ENCODE measurements at places on chromosomes 1 and 21.

DNA sequence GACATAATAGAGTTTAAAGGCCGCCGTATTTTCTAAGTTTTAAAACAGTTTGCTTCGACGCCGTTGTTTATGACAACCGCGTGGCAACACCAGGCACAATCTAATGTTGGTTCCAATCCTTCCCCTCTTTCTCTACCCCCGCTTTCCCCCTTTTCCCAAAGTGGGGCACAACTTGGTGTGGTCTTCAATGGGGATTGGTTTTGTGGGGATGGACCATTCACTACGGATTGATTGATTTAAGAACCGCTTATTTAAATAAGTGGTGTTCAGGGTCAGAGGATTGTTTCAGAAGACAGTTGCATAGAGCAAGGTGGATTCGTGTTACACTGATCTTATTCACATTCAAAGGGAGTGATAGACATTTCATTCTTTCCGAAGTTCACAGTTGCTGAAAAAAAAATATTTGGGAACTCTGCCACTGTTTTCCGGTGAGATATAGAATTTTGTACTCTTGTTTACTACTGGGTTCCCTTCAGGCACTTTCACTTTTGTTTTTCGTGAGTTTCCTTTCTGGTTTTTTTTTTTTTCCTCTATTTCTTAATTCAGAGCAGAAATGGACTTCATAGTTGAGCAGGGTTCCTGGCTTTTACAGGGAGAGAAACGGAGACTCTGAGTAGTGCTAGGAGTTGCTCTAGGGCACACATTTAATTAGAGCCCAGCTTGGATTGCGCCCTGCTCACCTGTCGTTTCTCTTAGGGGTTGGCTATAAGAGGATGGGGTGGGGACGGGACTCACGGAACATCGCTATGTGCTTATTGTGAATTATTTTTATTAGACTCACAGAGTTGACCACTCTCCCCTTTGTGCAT is 79.6 kb upstream of the AK4 start:
- peak; percentile 4 for DNase-seq

DNA sequence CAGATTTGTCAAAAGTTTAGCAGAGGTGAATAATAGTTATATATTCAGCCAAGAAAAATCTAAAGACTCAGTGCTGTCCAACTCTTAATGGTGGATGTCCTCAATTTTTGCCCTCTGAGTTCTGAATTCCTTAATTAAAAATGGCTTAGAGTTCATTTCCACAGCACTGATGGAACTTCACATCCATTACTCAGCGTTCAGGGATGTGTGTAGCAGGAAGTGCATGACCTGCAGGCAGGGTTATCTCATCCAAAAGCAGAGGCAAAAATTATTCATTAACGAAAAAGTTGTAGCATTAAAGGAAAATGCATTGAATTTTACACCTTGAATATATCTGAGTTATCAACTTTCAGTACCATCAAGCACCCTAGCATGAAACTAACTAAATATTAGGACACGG is 96.7 kb downstream of the ZP4 start:
- no peak for DNase-seq

DNA sequence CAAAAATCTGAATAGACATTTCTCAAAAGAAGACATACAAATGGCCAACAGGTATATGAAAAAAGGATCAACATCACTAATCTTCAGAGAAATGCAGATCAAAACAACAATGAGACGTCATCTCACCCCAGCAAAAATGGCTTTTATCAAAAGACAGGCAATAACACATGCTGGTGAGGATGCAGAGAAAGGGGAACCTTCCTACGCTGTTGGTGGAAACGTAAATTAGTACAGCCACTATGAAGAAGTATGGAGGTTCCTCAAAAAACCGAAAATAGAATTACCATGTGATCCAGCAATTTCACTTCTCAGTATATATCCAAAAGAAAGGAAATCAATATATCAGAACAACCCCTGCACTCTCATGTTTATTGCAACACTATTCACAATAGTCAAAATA is 65.1 kb upstream of the ATP1B1 start:
- no peak for DNase-seq

DNA sequence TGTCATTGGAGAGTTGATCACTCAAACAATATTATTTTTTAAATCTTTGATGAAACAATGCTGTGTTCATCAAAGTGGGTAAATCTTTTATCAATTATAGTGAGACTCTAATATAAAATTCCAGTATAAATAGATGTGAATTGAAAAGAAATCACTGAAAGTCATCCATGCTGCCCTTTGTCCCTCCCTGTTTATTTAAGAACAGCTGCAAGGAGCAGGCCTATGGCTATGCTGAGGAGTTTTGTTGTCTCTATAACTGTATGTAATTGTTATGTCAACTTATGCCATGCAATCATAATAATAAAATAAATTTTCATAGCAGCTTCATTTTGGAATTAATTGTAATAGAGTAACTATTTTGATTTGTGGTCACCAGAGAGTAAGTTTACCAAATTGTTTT is 1272.4 kb upstream of the ADGRL4 start:
- no peak for DNase-seq

DNA sequence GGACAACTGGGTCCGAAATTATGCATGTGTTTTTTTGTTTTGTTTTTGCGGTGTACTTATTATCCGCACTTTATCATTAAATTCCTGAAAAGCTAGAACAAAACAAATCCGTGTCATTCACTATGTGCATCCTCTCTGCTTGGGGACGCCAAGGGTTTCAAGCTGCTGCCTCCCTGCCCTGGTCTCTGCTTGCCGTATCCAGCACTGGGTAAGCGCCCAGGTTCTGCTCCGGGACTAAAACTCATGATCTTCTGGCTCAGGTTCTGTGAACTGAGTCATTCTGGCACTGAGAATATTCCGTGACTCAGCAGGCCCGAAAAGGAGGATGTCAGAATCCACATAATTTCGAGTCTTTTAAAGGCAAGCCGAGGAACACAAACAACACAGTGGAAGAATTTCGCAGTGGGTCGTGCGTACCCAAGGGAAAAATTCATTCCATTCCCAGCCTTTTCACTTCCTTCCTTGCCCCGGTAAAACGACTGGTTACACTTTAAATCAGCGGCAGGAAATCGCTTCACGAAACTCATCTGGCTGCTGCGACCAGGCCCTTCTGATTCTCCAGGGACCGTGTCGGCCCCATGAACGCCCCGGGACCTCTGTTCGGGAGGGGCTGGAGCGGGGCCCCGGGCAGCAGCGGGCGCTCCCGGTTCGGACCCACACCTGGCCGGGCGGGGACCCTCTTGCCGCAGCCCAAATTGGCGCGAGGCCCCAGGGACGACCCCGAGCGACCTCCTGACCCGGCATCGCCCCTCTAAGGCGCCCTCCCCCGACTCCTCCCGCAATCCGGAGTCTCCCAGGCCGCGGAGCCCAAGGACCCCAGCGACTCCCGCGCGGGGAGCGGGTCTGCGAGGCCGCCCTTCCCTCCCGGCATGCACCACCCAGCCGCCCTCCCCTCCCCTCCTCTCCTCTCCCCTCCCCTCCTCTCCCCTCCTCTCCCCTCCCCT is 746 bp upstream of the LAMC1 start:
- DNase-seq: peak; percentile 98

DNA sequence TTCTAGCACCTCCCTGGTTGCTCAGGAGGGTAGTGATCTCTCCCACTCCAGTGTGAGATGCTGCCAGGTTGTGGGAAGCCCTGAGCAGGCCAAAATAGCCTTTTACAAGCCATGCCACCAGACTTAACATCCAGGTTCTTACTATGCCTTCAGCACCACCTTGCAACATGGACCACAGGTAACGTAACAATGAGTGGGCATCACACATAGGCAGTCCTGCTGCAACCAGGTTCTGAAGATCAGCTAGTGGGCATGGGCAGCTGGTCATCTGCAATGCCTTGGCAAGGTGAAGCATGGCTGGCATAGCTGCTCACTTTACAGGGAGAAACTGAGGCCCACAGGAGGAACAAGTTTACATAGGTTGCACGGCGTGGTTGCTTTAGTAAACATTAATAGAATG is 40.7 kb downstream of the DHCR24 start:
- DNase-seq: no peak

DNA sequence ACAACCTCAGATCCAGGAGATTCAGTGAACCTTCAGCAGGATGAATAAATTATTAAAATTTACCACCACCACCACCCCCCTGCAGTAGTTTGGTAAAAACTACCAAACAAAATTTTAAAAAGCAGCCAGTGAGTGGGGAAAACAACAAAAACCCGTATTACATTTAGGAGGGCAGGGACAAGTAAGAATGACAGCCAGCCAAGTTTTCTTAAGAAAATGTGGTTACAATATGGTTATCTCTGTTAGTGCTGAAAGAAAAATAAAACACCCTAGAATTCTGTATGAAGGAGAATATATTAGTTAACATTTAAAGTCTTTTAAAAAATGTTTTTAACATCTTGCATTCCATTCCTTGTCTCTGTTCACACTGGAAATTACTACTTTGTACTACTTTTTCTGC is 14.7 kb downstream of the CD46 start:
- DNase-seq: no peak

- DNase-seq: peak; percentile 75
These were observed 15.2 kb downstream of the CAPN2 start for GRCh38 chr1:223727541-223727940.

- DNase-seq: no peak
These were observed 106.6 kb downstream of the NR5A2 start for GRCh38 chr1:200134116-200134515.

GRCh38 chr21:41289431-41289830 is 27.2 kb upstream of the FAM3B start:
- peak; percentile 4 for DNase-seq

DNA sequence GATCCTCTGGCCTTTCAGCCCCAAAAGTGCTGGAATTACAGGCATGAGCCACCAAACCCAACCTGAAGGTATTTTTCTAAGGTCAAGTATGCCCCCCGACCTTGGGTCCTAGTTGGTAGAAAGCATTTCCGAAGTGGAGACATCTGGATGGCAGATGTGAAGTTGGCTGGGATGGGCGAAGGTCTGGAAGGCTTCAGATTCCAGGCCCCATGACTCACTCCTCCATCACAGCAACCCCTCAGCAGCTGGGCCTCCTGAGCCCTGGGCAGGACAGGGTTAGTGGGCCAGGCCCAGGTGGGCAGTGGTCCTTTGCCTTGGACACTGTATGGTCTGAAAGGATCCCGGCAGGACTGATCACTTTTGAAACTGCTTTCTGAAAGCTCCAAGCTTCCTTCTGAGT is 23.3 kb downstream of the NAV1 start:
- peak; percentile 96 for DNase-seq

GRCh38 chr1:24319312-24319863 is at the start of gene GRHL3:
GRHL3 (plus strand) TSS chr1:24319357; CDS start chr1:24319552, 195 bp downstream.
- DNase-seq: no peak

DNA sequence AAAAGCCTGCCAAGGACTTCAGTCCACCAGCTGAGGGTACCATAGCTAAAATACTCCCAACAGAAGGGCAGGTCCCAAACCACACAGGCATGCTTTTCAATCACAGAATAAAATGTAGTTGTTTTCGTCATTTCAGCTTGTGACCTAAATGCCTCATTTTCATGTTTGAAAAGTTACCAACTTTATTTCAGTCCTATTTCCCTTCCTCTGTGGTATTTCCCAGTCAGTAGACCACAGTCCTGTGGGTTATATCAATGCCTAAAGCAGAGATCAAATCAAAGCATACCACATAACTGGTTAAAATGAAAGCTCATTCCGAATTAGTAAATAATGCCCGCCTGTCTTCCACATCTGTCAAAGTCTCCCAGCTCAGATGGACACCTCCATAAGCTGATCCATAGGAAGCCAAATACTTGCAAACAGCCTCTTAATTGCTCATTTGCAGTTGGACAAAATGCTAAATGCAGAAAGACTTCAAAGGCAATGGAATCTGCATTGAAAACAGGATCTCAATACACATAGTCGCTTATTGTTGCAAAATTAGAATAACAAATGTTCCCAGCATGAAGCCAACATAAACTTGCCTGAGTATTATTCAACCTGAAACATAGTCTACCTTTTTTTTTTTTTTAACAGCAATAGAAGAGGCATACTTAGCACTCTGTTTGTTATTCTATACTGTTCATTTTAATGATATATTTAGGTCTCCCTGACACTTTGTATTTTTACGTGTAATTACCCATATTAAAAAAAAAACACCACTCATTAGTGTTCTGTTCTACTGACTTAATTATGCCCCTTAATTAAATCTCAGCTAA is 53.9 kb downstream of the NR5A2 start:
- no peak for DNase-seq

GRCh38 chr1:223771469-223771813 is 59.1 kb downstream of the CAPN2 start:
- DNase-seq: no peak

DNA sequence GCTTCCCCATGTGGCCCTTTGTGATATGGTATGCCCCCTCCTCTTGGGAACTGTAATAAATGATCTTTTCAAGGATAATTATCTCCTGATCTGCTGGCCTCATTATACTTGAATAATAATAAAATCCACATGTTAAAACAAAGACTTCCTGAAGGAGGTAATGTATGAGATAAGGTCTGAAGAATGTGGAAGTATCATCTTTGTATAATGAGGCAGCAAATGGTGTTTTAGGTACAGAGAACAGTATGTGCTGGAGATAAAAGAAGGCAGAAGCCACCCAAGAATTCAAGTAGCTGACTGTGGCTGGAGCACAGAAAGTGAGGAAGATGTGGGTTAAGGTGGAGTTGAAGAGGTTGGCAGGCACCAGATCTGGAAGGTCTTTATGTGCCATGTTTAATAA is 12.8 kb upstream of the COG2 start:
- DNase-seq: no peak

- DNase-seq: no peak
These were observed 299.3 kb downstream of the TBX15 start for GRCh38 chr1:118688891-118689290.

GRCh38 chr1:155085504-155086127 is 7.0 kb downstream of the EFNA3 start:
- DNase-seq: peak; percentile 21

- no peak for DNase-seq
These were observed 192.9 kb upstream of the PTGFR start for GRCh38 chr1:78297836-78298235.

DNA sequence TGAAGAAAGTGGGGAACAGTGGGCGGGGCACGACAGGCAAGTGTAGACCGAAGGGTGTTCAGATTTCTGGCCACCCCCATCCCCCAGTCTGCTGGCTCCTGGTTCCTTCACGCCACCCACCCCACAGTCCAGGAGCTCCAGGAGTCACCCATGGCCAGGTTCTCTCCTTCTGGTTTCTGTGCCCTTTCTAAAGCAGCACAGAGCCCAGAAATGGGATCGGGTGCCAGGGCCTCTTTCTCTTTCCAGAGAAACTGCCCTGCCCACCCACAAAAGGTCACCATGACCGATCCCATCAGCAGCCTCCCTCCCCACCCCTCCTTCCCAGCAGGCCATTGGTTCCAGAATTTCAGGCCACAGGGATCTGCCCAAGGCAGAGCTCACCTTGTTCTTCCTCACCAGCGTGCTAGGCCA is 3.2 kb upstream of the CELSR2 start:
- DNase-seq: no peak

DNA sequence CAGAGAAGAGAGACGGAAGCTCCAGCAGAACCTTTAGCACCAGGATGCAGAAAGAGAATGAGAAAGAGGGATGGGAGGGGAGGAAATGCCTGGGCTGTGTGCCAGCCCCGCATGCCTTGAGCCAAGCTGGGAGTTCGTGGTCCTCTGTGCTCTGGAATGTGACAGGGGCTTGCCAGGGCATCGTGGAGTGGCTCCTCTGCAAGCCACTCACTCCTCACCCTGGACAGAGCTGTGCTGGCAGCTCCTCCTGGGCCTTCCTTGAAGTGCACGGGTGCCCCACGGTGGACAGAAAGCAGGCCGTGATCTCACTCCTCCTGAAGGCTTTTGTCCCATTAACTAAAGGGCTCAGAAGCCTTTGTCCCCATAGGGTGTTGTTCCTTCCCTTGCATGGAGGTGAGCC is 34.8 kb upstream of the PRELP start:
- DNase-seq: peak; percentile 72

Measured in IMR-90 (cell line).